CD4-positive, alpha-beta T cell treated with Interleukin-17A for 4 hours (primary cell): ENCODE measurements at places on chromosomes 4 and X.

GRCh38 chr4:77921701-77922100 lies 59.1 kb downstream of the MRPL1 start:
- no peak for DNase-seq

- no peak for DNase-seq
These were observed 19.1 kb downstream of the RNF212 start for GRCh38 chr4:1094336-1094690.

DNA sequence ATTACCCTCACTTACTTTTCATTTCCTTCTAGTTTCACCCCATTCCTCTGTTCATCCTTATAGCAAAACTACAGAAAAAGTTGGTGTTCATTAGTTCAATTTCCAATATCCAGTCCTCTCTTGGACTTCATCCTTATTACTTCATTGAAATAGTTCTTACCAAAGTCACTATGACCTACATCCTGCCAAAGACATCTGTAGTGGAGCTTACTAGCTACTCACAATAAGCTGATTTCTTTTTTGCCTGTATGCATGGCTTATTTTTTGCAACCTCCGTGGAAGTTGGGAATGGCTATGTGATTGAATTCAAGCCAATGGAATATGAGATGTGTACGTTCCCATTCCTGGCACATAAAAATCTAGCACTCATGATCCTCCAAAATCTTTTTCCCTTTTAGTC lies 4.6 kb upstream of the CDKL2 start:
- DNase-seq, result no peak

- DNase-seq, result no peak
These were observed 917 bp downstream of the PCDH18 start for GRCh38 chr4:137531168-137531985.

GRCh38 chr4:101217353-101218031 lies 129.8 kb downstream of the PPP3CA start:
- no peak for DNase-seq

DNA sequence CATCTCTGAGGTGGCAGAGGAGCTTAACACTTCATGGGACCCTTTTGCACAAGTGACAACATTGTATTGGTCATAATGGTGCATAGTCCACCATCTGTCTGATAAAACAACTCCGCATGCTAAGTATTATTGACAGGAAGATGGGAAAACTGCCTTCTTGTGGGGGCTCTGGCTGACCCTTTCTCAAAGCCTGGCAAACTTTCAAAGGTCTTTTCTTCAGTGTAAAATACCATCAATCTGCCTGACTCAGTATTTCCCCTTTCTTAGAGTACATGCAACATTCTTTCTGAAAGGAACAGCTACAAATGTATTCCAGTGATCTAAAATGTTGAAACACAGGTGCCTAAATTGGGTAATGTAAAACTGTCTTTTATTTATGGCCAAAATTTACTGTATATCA lies 89.1 kb downstream of the NAA11 start:
- DNase-seq, result no peak

DNA sequence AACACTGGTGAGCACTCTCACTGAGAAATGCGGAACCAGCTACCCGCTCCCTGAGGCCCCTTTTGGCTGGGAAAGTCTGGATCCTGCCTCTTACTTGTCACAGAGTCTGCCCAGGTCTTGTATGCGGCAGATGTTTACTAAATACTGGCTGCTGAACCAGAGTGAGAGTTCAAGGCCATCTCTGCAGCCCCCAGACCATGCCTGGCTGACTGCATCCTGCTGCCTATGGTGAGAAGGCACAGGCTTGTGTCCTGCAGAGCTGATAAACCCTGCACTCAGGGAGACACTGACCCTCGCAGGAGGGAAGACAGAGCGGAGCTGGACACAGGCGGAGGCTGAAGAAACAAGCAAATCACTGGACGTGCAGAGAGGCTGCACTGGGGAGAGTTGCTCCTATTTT lies 46.5 kb downstream of the JAKMIP1 start:
- DNase-seq, result no peak

DNA sequence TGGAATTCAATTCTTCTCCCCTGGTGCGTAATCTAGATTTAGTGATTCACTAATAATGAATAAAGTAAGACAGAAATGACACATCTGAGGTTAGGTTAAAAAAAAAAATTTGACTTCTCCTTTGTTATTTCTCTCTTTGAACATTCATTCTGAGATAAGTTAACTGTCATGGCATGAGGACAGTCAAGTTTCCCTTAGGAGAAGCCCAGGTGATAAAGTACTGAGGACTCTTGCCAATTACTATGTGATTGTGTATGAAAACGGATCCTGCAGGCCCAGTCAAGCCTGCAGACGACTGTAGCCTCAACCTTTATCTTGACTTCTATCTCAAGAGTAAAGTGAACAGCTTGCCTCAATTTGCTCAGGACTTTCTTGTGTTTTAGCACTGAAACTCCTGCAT lies 293.2 kb downstream of the PRR32 start:
- no peak for DNase-seq
